ENCODE measurements at places on chromosomes 5 and 9.

- DNase-seq: no peak
These were observed 642.1 kb downstream of the KCTD16 start for GRCh38 chr5:144812763-144813162.

- no peak for DNase-seq
These were observed 8.8 kb upstream of the ADGRV1 start for GRCh38 chr5:90549729-90550275.

DNA sequence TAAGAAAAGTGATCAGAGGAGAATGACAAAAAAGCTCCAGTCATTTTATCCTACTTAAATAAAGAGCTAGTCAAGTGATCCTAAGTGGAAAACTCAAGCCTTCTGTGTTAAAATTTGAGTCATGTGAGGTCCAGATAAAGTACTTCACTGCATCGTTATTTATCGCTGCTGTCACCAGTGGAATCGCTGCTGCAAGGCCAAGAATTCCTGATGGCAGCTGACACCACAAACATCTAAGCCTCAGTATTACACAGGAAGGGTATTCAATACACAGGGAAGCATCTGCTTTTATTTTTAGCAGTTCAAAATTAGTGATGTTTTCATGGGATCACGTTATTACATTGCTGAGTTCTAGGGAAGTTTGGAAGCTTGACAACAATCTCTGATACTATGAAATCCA lies 190.3 kb downstream of the GOLPH3 start:
- DNase-seq: no peak

GRCh38 chr5:123434796-123435195 lies 11.6 kb upstream of the CEP120 start:
- no peak for DNase-seq

- DNase-seq: no peak
These were observed 95.5 kb downstream of the SNX24 start for GRCh38 chr5:122940890-122941289.

GRCh38 chr5:132057498-132058255 lies 2.8 kb upstream of the IL3 start:
- DNase-seq: no peak

DNA sequence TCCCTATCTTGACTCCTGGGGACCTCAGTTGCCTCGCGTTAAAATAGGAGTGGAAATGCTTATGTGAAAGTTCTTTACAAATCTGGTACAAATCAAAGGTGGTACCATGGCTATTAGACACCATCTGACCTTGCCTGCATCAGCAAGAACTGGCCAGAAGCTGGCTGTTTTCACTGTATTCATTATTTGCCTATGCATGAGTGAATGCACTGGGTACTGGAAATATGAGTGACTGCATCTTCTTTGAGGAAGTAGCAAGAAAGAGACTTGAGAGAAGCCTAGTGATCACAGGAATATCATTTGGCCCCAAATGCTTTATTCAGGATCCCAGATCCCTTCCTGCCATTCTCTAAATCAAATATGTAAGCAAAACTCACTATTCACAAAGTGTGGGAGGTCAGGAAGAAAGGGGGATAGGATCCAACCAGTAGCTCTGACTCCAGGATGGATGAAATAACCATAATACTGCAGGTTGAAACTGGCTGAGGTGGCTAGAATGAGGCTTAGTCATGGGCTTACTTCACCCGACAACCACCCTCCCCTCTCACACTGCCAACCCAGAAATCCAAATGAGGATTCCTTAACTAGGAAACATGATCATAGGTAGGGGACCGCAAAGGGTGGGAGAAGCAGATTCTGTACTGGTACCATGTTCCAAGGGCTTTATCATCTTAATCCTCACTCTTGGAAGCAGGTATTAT lies 56.7 kb downstream of the FAM114A2 start:
- no peak for DNase-seq

- DNase-seq: peak; percentile 17
These were observed 57.2 kb upstream of the DHFR start for GRCh38 chr5:80711938-80712337.

DNA sequence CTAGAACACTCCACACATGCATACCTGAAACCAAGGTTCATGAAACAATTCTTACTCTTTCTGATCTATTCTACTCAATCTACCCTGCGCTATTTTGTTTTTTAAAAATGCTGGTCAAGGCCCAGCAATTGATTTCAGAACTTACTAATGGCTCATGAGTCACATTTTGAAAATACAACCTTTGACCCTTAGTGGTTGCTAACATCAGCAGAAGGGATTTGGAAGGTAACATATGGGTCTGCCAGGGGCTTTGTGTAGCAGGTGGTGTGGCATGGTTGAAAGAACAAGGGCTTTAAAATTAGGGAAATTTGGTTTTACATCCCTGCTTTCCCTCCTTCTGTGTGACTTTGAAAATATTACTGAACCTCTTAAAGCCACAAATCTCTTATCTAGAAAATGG lies 101.4 kb downstream of the ATG10 start:
- no peak for DNase-seq

- DNase-seq: no peak
These were observed 138.1 kb upstream of the WWC1 start for GRCh38 chr5:168153263-168153875.

- no peak for DNase-seq
These were observed 9.5 kb upstream of the HAND1 start for GRCh38 chr5:154487541-154487940.

- no peak for DNase-seq
These were observed 8.5 kb upstream of the ORM1 start for GRCh38 chr9:114314256-114314867.

- DNase-seq: no peak
These were observed 160.1 kb upstream of the DAP start for GRCh38 chr5:10921160-10921559.

DNA sequence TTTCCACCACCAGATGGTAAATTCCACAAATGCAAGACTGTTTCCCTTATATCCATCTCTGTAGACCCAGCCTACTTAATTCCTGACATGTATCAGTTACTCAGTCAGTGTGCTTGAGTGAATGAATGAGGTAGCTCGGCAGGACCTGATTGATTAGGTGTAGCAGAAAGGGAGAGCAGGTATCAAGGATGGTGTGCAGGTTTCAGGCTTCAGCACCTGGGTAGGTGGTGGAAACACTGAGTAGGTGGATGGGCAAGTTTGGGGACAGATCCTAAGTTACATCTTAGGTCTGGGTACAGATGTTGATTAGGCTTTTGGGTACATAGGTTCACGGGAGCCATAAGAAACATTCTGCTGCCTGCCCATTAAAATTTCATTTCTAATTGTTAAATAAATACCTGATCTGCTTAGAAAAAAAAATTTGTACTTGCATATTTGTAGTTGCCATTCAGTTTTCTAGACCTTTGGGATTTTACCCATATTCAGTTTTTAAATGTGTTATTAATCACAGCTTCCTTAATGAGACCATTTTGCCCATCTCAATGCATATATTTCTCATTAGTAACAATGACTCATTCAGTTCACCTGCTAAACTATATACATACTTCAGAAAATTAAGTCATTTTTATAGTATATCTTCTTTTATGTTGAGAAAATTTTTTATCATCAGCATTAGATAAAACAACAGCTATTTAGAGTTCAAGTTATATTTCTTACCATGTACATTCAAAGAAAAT lies 111.8 kb downstream of the INIP start:
- no peak for DNase-seq

DNA sequence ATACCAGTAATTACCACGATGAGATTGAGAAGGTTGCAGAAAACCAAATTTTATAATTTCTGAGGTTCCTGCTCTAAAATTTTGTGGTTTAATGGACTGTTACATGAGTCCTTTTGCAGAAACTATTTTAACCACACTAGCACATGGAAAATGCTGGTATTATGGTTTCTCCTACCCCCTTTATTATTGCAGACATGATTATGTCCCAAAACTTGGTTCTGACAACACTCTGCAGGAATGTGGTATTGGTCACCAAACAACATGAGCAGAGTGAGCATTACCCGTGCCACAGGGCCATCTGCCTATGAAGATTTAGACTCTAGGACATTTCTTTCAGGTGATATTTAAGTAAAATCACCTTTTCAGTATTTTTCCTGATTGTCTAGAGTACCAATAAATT lies 2.8 kb upstream of the ECM2 start:
- no peak for DNase-seq

DNA sequence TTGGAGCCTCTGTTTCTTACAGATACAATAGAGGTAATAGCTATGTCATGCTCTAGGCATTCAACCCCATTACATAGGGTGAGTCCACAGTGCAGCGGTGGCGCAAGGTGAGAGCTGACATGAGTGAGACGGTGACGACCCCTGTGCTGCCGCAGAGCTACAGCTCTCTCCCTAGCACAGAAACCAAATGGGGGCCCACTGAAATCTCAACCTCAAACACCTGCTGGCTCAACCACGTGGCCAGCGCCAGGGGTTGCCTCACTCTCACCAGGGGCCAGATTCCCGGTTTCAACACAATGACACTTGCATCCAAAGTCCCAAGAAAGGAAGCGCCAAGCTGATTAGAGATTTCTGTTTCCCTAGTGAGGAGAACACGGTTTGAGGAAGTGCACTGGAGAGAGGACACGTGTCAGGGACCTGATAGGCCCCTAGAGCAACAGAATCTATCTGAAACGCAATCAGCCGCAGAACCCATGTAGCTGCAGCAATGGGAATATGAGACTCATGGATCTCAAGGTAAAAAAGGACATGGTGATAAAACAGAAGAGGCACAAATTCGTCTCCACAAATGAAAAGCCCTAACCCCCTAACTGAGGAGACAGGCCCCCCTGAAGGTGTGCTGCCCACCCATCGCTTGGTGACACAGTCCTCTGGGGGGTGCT lies 114.3 kb downstream of the CRB2 start:
- DNase-seq: no peak

All from Panc1 (cell line).